ENCODE measurements at places on chromosomes 12 and 14. TPM values are rescaled to one million over a fixed set of nuclear protein-coding genes. Genes with fewer than 3 reads are reported as not detected.
A peak's percentile ranks its signal among the peaks of the same experiment; 100 is the strongest.

DNA sequence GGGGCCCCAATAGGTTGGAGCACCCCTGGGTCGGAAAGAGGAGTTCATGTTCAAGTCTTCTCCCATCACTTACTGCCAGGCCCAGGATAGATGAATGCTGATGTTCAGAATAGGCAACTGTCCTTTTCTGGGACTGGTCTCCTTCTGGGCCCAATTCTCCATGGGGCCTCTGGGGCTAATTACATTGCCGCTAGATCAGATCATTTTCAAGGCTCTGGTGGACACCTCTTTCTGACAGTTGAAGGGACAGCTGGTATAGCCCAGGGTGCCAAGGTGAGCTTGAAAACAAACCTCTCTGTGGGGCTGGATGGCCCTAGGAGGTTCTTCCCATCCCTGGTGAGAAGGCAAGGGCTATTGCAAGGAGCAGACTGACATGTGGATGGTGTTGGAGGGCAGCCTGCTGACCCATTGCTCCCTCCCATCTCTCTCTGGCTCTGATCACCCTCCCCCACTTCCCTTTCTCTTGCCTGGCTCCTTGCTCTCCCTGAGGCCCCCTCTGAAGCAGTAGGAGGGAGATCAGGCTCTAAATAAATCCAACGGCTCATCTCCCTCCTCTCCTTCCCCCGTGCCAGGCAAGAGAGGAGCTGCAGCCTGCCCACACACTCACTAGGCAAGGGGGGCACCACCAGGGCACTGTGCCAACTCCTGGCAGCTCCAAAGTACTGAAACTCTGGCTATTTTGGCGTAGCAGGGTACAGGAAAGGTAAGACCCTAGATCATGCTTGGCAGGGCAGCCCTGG is 1.9 kb downstream of the CACNB3 start:
- H3K4me3 ChIP-seq, result peak overlapping the region; percentile 87
- H3K36me3 ChIP-seq, result peaks cover 4% of the 10 kb centered on the region
- H3K4me1 ChIP-seq, result peaks cover 25% of the 10 kb centered on the region

The CIROP gene
- total RNA-seq, result 0.40 TPM

The ACSS3 gene
- total RNA-seq, result 24.5 TPM

GRCh38 chr12:95998611-95999286 is 2.6 kb upstream of the HAL start:
- no peak overlapping the region for H3K4me3 ChIP-seq
- peaks cover 9% of the 10 kb centered on the region for H3K36me3 ChIP-seq
- H3K27ac ChIP-seq, result no peak overlapping the region
- DNase-seq, result no peak

- peaks cover 19% of the 10 kb centered on the region for H3K4me1 ChIP-seq
- peaks cover 14% of the 10 kb centered on the region for H3K27me3 ChIP-seq
- no peak overlapping the region for H3K27ac ChIP-seq
Observed at GRCh38 chr14:65834812-65835211, 422.3 kb downstream of the FUT8 start.

- no peaks in the 10 kb centered on the region for H3K27me3 ChIP-seq
- H3K4me1 ChIP-seq, result peaks cover 36% of the 10 kb centered on the region
- peak overlapping the region; percentile 89 for H3K4me3 ChIP-seq
- peaks cover 6% of the 10 kb centered on the region for H3K36me3 ChIP-seq
- DNase-seq, result no peak
Observed at GRCh38 chr12:120710805-120711296, 593 bp downstream of the UNC119B start.

Data from type B pancreatic cell (in vitro differentiated cells).